Stimulated activated CD8-positive, alpha-beta memory T cell treated with anti-CD3 and anti-CD28 coated beads, Interleukin-15, amount 100 ng/mL, for 4 hours (primary cell): ENCODE measurements at places on chromosomes 2 and 18.

DNA sequence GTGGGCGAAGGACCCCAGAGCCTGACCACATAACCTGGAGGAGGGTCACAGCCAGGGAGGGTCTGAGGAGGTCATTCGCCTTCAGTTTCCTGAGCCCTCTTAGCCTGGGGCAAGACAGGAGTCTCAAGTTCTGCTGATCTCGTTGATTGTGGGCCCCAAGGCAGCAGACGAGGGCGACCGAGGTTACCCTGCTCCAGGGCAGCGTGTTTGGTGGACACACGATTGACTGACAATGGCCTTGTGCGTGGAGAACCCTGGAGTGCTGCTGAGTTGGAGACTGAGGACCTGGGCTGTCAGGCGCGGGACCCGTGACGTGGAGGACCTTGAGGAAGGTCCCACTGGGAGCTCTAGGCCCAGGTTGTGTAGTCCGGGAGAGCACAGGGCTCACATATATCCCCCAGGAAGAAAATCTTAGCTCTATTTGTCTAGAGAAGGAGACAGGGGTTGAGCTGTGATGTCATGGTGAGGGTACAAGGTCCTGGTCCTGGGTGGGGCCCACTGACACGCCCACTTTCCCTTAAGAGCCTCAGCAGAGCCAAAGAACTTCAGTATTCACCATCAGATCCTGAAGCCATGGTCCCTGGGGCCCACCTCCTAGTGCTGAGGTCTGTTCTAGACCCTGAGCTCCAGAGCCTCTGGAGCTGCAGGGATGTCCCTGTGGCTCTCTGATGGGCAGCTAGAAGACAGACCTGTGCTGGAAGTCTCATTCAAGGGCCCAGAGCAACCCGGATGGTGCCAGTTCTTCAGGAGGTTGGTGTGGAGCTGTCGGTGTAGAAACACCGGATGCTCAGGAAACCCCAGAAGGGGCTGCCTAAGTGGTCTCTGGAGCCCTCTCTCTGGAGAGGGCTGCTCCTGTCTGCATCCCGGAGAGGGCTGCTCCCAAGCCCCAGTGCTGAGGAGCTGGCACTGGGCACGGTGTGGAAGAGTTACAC lies 53.1 kb downstream of the DYSF start:
- DNase-seq = no peak

- DNase-seq = no peak
These were observed 170.0 kb downstream of the PDE11A start for GRCh38 chr2:177902395-177903163.

- no peak for DNase-seq
These were observed 1035.8 kb upstream of the FANCL start for GRCh38 chr2:59276917-59277316.

GRCh38 chr18:26356045-26356785 lies 130.0 kb downstream of the TAF4B start:
- no peak for DNase-seq

GRCh38 chr2:200905618-200906296 lies 16.6 kb downstream of the NIF3L1 start:
- DNase-seq = no peak

DNA sequence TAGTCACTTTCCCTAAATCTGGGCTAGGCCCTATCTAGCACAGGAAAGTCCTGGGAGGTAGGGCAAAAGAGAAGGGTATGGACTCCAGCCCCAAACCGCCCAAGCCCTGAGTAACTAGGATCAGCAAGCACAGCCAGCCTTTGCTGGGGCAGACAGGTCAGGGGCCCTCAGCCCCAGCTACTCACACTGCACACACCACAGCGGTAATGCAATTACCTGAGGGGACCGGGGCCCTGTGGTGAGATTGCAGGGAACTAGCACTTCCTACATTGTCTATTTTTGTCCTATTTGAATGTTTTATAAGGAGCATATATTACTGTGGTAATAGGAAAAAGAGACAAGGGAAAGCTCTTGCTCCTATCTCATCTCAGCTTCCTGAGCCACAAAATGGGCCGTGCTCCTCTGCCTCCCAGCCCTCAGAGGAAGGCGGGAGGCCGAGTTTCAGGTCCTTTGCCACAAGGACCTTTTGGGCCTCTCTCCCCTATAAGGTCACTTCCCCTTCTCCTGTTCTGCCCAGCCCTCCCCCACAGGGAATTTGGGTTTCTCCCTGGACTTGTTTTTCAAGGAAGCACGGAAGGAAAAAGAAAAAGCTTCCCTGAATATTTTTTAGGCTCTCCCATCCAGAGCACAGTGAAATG lies 20.5 kb downstream of the RAB11FIP5 start:
- no peak for DNase-seq

DNA sequence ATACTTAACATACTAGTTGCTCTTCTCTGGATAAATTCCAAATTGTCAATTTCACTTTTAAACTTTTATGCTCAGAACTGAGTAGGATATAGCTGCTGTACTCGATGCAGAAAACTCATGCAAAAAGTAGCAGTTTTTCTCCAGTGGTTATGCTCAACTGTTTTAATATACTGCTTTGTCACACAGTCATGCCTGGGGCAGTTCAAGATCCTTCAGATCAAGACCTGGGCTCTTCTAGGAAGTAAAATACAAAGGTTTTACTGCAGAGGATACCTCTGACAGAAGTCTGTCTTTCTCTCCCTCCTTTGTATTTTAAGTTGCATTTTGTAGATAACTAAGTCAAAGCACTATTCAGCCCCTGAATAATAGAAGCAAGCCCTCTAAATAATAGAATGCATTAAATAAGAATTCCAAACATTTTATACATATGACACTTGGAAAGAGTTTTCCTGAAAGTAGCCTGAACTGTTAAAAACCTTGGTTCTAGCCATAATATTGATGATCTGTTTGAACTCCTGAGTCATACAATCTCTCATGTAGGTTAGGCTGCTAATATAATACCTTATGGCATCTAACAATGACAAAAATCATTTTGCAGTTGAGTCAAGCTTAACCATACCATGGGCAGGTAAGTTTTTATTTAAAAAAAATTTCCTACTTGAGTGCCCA lies 183.3 kb upstream of the TRIB2 start:
- no peak for DNase-seq

DNA sequence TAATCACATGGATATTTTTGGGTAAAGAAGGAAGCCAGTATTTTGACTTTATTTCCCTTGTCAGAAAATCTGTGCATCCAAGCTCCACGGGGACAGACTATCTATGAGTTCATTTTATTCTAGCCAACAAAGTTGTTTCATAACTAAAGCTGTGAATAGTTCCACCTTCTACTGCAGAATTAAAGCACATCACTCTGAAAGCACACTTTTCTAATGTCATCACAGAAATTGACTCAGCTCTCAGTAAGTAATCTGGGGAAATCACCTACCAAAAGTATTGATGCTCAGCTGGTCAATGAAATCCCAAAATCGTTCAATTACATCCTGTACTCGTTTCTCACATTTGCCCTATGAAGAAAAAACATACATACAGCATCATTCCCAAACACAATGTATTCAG lies 19.1 kb downstream of the IAH1 start:
- DNase-seq = no peak

GRCh38 chr2:134728163-134728562 lies 9.4 kb upstream of the TMEM163 start:
- DNase-seq = no peak

- DNase-seq = no peak
These were observed 8.7 kb upstream of the RPRD1A start for GRCh38 chr18:36075862-36076587.

DNA sequence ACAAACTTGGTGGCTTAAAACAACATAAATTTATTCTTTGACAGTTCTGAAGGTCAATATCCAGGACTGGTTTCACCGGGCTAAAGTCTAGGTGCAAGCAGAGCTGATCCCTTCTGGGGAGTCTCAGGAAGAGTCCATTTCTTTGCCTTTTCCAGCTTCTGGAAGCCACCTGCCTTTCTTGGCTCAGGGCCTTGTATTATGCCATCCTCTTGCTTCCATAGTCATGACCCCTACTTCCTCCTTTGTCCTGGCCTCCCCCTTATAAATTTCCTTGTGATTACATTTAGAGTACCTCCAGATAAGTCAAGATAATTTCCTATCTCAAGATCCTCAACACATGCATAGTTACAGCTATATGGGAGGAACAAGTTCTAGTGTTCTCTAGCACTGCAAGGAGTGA lies 1089.5 kb downstream of the LRP1B start:
- DNase-seq = no peak

DNA sequence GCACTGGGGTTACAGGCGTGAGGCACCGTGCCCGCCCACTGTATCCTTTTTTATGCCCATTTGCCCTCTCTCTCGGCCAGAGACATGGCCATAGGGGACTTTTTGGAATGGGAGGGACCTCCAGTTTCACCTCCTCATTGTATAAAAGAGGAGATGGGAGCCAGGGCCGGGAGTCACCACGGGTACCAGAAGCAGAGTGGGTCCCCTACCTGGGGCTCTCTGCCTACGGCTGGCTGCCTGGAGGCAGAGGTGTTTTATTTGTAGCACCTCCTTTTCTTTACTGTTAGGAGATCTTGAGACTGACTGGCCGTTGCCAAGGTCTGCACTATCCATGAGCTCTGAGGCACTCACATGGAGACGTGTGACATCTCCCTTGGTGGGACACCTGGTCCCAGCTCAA lies 162.8 kb downstream of the LDLRAD4 start:
- DNase-seq = no peak

- no peak for DNase-seq
These were observed 8.2 kb downstream of the CTDP1 start for GRCh38 chr18:79687806-79688205.

DNA sequence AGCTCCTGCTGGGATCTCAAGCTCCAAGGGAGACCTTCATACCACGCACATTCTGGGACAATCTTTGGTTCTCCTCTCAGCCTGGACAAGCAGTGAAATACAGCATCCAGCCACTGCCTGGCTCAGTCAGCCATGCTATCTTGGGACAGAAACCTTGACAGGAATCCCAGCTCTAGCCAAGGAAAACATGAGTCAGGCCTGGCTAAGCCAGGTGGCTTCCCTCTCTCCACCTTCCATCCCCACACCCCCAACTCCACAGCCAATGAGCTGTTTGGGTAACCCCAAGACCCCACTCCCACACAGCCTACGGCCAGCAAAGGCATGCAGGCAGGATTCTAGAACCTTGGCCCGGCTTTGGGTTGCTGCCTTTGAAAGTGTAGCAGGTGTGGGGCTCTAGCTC lies 64.9 kb downstream of the MCFD2 start:
- DNase-seq = no peak

GRCh38 chr18:22172594-22173049 lies 3.2 kb downstream of the GATA6 start:
- DNase-seq = no peak

GRCh38 chr18:62334120-62334519 lies 9.0 kb downstream of the TNFRSF11A start:
- no peak for DNase-seq

GRCh38 chr2:2181493-2181892 lies 149.6 kb downstream of the MYT1L start:
- DNase-seq = no peak

- no peak for DNase-seq
These were observed 45.3 kb downstream of the RBKS start for GRCh38 chr2:27844821-27845255.

DNA sequence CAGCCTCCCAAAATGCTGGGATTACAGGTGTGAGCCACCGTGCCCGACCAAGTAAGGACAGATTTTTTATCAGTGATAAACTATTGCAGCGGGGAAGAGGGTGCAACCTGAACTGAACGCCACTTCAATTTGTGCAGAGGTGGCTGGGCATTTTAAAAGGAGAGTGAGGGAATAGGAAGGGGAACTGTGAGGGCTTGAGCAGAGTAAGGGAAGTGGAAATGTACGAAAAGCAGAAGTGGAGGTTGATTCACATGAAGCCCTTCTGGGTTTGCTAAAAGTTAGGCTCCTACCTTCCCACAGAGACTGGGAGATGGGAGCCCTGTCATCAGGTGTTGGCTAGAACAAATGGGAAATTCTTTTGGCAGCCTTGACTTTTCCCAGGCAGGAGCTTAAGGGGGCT lies 6.1 kb downstream of the STK11IP start:
- no peak for DNase-seq

GRCh38 chr2:40388161-40388560 lies 63.7 kb downstream of the SLC8A1 start:
- DNase-seq = no peak

DNA sequence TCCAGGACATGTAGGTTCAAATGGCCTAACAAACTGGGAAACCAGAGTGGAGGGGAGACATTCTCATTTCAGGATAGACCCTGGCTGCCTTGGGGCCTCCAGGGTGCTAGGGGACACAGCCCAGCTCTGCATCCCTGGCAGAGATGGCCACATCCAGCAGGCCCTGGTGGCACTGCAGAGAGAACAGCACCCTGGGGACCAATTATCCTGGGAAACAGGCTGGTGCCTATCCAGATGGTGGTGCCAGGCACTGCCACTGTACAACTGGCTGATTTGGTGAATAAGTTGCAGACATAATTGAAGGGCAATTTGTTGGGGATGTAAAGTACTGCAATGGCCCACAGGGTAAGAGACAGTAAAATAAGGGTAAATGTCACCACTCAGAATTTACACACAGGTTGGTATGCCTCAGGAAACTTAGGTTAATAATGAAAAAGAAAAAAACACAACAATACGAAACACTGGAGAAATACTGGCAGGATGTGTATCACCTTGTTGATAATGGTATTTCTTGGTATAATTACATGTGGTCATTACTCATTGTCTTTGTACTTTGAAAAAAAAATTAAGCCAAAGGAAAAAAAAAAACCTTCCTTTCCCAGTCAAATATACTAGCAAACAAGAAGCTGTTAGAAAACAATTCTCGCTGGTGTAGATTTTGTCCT lies 12.8 kb upstream of the SFTPB start:
- no peak for DNase-seq

DNA sequence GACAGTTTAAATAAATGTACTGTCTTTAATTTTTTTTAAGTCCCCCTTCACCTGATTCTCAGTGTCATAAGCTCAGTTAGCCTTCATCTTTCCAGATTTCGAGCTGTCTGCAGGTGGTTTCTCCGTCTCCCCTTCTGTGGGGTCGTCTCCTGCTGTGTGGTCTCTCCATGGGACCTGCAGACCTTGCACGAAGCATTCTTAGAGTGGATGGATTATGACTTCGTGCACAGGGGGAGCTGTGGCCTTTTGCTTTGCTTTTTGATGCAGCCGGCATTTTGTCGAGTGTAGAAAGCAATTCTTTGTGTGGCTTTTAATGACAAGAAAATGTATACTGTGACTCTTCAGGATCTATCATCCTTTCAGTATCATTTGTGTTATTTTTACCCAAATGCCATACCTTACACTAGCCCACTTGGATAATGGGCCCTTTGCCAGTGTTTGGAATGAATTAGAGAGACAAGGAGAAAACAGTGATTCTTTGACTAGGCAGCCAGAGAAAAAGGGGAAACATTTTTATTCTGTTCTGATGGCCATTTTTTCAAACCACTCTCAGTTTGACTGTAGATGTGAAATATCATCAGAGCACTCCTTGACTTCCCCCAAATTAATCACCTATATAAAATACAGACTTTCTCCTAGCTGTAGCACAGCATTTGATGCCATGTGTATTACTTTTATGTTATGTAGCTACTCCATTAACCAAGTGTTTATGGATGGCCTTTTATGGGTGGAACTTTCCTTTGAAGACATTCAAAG lies 54.3 kb downstream of the ITGA6 start:
- DNase-seq = no peak

- DNase-seq = no peak
These were observed 53.0 kb downstream of the RAB27B start for GRCh38 chr18:54881229-54881768.
